Amniotic stem cell (primary cell): ENCODE measurements at places on chromosomes 12 and 14.

DNA sequence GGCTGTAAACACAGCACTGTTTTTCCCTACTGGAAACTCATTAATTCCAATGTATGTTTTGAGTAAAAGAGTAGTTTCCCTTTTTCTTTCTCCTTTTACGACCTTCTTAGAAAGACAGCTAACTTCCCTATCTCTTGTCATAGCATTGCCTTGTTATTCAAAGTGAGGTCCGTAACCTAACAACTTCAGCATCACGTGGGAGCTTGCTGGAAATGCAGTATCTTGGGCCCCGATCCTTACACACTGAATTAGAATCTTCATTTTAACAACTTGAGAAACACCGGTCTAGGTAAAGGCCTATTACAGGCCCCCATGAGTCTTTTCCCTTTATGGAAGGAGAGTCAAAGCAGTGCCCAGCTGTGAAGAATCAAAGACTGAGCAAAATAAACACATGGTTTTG is 230.7 kb upstream of the PRKD1 start:
- DNase-seq: no peak

- no peak for DNase-seq
Measured at GRCh38 chr12:8040791-8041190, 8.3 kb downstream of the FOXJ2 start.

GRCh38 chr12:49703647-49704137 is 3.5 kb downstream of the FMNL3 start:
- DNase-seq: no peak

DNA sequence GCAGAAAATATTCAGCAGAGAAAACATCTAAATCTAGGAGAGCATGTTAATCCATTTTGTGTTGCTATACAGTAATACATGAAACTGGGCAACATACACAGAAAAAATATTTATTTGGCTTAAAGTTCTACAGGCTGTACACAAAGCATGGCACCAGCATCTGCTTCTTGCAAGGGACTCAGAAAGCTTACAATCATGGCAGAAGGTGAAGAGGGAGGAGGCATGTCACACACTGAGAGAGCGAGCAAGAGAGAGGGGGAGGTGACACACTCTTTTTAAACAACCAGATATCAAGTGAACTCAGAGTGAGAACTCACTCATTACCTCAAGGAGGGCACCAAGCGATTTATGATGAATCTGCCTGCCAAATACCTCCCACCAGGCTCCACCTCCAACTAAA is 94.2 kb upstream of the CNOT2 start:
- DNase-seq: no peak

DNA sequence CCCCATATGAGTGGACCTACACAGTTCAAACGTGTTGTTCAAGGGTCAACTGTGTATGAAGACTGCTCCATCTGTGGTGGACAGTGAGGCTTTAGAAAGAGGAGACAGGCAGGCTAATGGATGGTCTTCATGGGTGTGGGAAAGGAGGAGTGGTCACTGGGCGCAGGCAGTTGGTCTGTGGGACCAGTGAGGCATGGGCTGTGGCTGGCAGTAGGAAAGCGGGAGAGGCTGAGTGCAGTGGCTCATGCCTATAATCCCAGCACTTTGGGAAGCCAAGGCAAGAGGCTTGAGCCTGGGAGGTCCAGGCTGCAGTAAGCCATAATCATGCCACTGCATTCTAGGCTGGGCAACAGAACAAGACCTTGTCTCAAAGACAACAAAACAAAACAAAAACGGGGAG is 2.0 kb upstream of the NR4A1 start:
- DNase-seq: no peak

DNA sequence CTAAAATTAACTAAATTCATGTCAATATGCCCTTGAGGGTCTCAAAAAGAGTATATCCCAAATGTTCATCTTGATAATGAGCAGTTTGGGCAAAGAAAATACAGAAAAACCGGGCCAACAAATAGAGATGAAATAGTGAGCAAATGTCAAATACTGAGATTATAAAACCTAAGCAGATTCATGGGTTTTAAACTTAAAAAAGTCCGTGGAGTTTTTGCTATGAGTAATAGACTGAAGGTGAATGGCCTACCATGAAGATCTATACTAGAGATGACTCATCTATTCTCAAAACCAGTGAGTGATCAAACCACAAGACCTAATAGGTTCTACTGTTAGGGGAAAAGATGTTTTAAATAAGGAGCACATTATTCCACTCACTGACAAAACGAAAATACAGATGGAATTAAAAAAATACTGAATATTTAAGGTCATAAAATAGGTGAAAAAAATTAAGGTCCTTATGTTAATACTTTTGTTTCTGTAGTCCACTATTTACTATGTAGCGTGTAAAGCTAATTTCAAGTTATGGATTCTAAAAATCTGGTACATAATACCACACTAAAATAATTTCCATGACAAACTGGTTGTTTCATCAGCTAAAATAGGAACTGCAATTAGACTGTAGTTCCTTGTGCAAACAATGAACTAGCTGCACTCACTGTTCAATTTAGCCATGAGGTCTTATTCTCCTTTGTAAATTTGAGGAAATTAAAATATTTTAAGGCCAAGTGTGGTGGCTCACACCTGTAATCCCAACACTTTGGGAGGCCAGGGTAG is 5.0 kb downstream of the HNRNPC start:
- peak; percentile 60 for DNase-seq

DNA sequence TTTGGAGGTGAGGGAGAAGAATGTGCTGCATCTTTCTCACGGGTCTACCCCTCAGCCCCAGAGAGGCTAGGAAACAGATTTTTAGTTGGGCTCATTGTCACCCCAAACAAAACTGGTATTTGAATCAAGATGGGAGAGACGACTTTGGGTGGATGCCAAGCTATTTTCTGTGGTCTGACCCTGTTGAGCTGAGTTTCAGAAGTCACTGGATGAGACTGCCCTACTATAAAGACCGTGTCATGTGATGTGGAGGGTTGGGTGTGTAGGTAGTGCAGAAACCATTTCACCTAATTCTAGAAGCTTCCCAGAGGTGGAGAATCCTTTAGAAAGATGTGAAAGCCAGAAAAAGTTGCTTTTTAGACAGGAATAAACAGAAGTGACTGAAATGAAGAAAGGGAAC is 60.2 kb downstream of the IFT43 start:
- no peak for DNase-seq

- DNase-seq: peak; percentile 57
Measured at GRCh38 chr14:55103005-55103640, 25.9 kb upstream of the LGALS3 start.

DNA sequence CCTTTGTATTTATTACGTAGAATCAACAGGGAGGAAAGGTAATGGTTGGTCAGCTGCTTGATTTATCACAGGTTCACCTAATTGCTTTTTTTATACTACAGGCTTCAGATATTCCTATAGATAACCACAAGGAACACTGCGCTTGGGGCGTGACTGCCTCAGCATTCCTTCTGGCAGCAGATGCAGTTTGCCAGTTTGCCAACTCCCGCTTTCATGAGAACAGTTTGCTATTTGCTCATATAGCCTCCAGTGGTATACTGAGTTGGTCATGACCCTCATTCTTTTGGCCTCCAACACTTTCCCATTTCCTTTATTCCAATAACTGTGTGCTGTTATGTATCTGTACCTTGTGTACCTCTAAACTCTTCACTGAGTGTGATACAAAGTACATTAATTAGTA is 38.6 kb upstream of the ACSM4 start:
- DNase-seq: no peak

GRCh38 chr12:28975564-28976340 is 173.3 kb upstream of the FAR2 start:
- no peak for DNase-seq

- no peak for DNase-seq
Measured at GRCh38 chr12:64526859-64527258, 74.9 kb downstream of the TBK1 start.
